Activated T-cell treated with anti-CD3 and anti-CD28 coated beads, Interleukin-2, amount 50 U/mL, for 72 hours (primary cell): ENCODE measurements at places on chromosomes 11 and 22.

- H3K4me3 ChIP-seq = no peak overlapping the region
- no peaks in the 10 kb centered on the region for H3K36me3 ChIP-seq
- no peak for DNase-seq
- no peak overlapping the region for H3K27ac ChIP-seq
- H3K27me3 ChIP-seq = peaks cover 25% of the 10 kb centered on the region
- H3K4me1 ChIP-seq = no peaks in the 10 kb centered on the region
Measured at GRCh38 chr11:11580841-11581411, 40.9 kb downstream of the GALNT18 start.

GRCh38 chr11:396511-396947 is 2.5 kb downstream of the PKP3 start:
- H3K27me3 ChIP-seq = peaks cover 14% of the 10 kb centered on the region
- peak; percentile 47 for DNase-seq
- H3K36me3 ChIP-seq = peaks cover 2% of the 10 kb centered on the region
- H3K4me1 ChIP-seq = peaks cover 5% of the 10 kb centered on the region
- H3K4me3 ChIP-seq = peak overlapping the region; percentile 44
- no peak overlapping the region for H3K27ac ChIP-seq

- no peaks in the 10 kb centered on the region for H3K27me3 ChIP-seq
- H3K4me3 ChIP-seq = peak overlapping the region; percentile 22
- peak; percentile 4 for DNase-seq
- H3K4me1 ChIP-seq = peaks cover 34% of the 10 kb centered on the region
- H3K36me3 ChIP-seq = peaks cover 3% of the 10 kb centered on the region
Measured at GRCh38 chr11:124670732-124671131, 2.8 kb downstream of the SIAE start.

- H3K27ac ChIP-seq = no peak overlapping the region
- H3K36me3 ChIP-seq = no peaks in the 10 kb centered on the region
- H3K4me1 ChIP-seq = no peaks in the 10 kb centered on the region
- peaks cover 13% of the 10 kb centered on the region for H3K27me3 ChIP-seq
- H3K4me3 ChIP-seq = no peak overlapping the region
Measured at GRCh38 chr11:30919389-30920152, 333.4 kb upstream of the MPPED2 start.

GRCh38 chr11:2527621-2528291 is 82.9 kb downstream of the KCNQ1 start:
- no peaks in the 10 kb centered on the region for H3K36me3 ChIP-seq
- H3K4me3 ChIP-seq = no peak overlapping the region
- H3K4me1 ChIP-seq = peaks cover 31% of the 10 kb centered on the region
- no peak overlapping the region for H3K27ac ChIP-seq
- DNase-seq = no peak

DNA sequence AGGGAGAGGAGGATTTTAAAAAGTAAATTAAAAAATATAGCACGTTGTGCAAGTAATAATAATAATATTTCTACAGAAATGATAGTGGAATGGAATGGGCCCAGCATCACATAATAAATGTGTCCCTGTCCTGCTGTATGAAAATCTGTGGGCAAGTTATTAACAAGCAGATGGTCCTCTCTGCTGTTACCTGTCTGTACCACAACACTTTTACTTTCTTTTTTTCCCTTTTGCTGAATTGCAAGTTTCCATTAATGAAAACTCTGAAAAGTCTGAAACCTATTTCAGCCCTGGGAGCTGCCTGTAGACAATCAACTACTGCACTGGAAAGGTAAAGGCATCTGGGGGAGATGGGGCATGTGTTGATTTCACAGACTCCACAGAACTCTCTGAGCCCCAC is 937.1 kb downstream of the OPCML start:
- no peak for DNase-seq
- no peak overlapping the region for H3K27ac ChIP-seq
- H3K27me3 ChIP-seq = no peaks in the 10 kb centered on the region
- no peak overlapping the region for H3K4me3 ChIP-seq

DNA sequence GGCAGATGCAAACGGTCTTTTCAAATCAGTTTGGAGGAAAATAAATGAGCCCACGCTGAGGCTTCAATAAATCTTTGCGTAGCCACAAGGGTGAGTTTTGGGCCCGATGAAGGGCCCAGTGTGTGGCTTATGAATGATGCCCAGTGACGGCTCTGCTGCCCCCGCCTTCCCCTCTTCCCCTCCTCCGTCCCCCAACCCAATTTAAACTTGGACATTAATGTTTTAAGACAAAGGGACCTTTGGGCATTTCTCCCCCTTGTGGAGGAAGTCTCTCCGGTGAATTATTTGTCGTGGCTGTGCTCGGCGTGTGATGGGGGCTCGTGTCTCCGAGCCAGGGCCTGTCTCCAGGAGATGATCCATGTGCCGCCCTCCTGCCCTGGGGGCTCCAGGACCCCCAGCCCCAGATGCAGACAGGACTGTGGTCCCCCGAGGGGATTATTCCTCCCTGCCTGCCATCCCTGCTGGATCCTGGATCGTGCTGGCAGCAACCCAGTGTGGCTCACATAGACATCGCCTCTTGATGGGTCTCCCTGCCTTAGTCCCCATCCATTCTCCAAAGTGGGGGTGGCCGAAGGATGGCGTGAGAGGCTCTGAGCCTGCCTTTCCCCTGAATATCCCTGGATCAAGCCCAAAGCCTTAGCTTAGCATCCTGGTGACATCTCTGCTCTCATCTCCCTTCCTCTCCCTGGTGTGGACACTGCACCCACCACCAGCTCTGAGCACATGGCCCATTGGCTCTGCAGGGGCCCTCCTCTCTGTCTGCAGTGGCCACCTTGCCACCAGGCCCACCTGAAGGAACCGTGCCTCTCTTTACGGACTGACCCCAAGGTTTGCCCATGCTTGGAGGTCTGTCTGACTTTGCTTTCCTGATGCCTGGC is 56.4 kb downstream of the SMIM38 start:
- H3K27me3 ChIP-seq = peaks cover 26% of the 10 kb centered on the region
- peaks cover 29% of the 10 kb centered on the region for H3K4me1 ChIP-seq
- H3K4me3 ChIP-seq = no peak overlapping the region
- H3K36me3 ChIP-seq = no peaks in the 10 kb centered on the region
- H3K27ac ChIP-seq = no peak overlapping the region
